ENCODE measurements at places on chromosomes 4 and X. TPM values are rescaled to one million over a fixed set of nuclear protein-coding genes. Genes with fewer than 3 reads are reported as not detected.

SLC4A4 gene
- 1.2 TPM for total RNA-seq

REPS2 gene
- total RNA-seq = 0.11 TPM

MAGEA12 gene
- not detected for total RNA-seq

IL2 gene
- 179 TPM for total RNA-seq

ABCD1 gene
- total RNA-seq = 3.9 TPM

SAGE1 gene
- total RNA-seq = not detected

GRCh38 chrX:105331244-105331643 lies 110.8 kb upstream of the TEX13A start:
- no peak for DNase-seq

- DNase-seq = no peak
These were observed 12.3 kb downstream of the ATP7A start for GRCh38 chrX:77922787-77923186.

GRCh38 chr4:13656569-13657405 lies 29.3 kb upstream of the BOD1L1 start:
- DNase-seq = peak; percentile 53

- no peak for DNase-seq
These were observed 19.4 kb upstream of the TMPRSS11F start for GRCh38 chr4:68148800-68149685.

- DNase-seq = no peak
These were observed 1603.0 kb upstream of the TENM3 start for GRCh38 chr4:180640193-180640592.

DNA sequence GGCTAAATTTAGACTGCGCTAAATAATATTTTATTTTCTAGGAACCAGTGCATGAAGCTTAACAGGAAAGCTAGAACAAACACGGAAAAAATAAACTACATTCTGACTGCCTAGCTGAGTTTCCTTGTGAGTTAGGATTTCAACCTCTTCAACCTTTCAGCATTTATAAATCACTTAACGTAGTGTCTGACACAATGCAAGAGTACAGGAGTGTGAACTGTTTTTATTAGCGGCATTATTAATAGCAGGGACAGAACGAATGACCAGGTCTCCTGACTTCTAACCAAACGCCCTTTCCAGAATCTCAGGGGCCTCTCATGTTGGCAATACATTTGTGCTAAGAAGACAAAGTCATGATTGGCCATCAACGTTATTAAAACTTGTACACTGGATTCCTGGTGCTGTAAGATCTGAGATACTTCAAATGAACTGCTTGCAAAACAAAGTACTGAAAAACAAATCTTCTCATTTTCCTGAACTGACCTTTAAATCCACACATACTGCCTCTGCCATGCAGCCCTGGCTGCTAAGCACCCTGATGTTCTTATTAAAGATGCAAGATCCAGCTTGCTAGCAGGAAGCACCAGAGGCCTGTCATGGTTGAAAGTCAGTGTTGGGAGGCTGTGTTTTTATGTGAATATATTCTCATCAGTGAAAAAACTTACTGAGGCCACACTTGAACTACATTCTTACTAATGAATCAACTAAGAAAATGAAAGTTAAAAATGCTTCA lies 380.4 kb upstream of the CPEB2 start:
- no peak for DNase-seq

DNA sequence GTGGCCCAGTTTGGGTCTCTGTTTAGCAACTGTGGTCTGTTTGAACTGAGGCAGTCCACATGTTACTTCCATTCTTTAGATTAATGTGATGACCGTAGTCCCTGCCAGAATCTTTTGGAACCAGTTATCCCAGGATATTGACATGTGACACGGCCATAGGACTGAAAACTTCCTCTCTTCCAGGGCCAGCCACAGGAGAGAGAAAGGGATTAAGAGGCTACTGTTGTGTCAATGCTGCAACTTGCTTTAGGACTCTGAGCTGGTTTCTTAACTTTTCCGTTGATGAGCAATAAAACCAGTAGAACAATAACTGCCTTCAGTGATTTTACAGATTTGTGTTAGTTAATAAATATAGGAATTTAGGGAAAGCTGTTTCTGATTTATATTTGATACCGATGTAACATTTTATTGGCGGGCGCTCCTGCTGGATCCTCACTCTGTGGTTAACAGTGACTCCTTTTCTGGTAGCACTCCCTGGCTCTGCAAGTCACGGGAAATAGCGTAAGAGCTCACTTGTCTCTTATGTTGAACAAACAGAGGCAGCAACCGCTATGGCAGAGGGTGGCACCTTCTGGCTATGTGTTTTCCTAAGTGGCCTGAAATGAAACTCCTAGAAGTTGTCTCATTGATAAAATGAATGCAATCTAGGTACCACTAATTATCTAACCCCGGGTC lies 2.5 kb downstream of the TENM3 start:
- no peak for DNase-seq

- no peak for DNase-seq
These were observed 35.7 kb downstream of the ACE2 start for GRCh38 chrX:15564981-15565579.

- no peak for DNase-seq
These were observed 48.5 kb upstream of the ZNF157 start for GRCh38 chrX:47321823-47322371.

DNA sequence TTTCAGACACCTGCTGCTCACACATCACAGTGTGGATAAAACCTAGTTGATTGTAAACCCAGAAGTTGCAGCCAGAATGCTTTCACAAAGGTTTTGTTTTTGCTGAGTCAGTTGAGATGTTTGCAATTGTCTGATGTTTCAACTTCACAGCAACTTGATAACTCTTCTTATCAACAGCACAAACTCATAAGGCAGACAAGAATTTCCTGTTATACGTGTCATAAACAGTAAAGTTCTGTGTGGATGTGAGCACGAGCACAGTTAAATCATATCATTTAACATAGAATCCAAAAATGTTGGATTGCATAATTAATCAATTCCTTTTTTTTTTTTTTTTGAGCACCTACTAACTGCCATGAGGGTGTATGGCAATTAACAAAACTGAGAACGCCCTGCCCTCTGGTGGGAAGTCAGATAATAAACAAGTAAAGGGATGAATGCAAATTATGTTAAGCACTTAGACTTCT lies 512.2 kb downstream of the PDHA2 start:
- no peak for DNase-seq

GRCh38 chr4:182968917-182969650 lies 51.9 kb upstream of the DCTD start:
- DNase-seq = no peak

- DNase-seq = peak; percentile 1
These were observed 909 bp upstream of the SLAIN2 start for GRCh38 chr4:48340276-48340964.

- no peak for DNase-seq
These were observed 51.9 kb downstream of the UBQLN2 start for GRCh38 chrX:56615282-56615681.
